ENCODE measurements at places on chromosomes 2 and 18.

DNA sequence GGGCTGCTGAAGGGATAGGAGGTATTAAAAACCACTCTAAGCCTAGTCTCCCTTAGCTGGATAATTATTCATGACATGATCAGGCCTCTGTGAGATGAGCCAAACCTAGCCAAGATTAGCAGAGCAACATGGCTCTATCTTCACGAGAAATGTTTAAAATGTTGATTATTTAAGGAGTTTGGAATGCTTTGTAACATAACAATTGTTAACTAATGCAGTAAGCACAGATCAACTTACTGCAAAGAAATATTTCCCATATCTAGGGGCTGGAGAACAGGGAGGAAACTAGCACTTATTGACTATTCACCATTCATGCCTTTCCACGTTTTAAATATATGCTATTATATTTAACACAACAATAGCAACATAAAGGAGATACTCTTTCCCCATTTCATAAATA, 833.7 kb upstream of the CHAC2 start:
- no peak for DNase-seq

DNA sequence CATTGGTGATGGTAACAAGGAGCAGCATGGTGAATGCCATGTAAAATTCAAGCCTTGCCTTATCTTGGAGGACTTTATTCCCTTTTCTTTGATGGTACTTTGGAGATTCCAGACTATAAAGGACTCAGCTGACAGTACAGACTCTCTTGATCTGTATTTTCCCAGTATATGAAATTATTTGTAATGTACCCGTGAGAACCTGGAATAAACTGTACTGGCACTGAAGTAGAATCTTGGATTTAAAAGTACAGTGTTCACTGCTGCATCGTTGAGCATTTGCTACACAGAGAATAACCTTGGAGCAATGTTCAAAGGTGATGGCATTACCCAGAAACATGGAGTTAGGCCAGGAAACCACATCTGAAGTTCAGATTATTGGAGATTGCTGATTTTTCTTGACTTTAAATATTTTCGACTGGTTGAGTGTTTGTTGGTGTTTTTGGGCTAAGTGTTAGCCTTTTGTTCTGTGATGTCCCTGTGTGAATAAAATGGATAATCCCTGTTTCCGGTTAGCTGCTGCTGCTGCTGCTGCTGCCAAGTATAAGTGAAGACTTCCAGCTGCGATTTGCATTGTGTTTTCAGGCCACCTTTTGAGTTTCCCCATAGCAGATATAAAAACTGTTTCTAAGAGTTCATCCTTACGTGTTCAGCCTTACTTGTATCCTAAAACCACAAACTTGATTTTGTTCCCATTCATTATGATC, 122.0 kb downstream of the SPTBN1 start:
- no peak for DNase-seq

DNA sequence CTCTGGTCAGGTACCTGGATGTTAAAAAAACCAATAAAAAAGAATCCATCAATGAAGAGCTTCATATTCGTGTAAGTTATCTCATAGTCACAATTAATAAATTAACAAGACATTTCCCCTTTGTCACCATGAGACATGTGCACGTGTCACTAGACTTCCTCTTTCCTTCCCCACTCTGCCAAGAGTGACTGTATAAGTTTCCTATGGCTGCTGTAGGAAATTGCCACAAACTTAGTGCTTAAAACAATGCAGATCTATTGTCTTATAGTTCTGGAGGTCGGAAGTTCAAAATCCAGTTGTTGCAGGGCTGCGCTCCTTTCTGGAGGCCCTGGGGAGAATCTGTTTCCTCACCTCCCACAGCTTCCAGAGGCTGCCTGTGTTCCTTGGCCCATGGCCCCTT, 35.8 kb downstream of the SLC9A4 start:
- DNase-seq: no peak

DNA sequence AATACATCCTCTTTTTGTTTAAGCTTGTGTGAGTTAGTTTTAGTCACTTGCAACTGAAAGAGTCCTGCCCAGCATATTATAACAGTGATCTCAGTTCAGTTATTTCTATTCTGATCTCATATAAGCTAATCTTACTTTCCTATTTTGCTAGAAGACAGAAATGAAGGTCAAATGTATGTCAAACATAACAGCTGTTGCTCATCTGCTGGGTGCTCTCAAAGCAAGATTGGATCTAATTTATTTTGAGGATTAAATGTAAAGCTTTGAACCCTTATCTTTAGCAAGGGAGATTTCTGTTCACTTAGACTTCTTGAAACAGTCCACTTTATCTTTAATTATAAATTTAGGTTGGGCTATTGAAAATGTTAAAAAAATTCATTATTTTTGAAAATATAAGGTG, 31.2 kb downstream of the CRYGD start:
- no peak for DNase-seq

DNA sequence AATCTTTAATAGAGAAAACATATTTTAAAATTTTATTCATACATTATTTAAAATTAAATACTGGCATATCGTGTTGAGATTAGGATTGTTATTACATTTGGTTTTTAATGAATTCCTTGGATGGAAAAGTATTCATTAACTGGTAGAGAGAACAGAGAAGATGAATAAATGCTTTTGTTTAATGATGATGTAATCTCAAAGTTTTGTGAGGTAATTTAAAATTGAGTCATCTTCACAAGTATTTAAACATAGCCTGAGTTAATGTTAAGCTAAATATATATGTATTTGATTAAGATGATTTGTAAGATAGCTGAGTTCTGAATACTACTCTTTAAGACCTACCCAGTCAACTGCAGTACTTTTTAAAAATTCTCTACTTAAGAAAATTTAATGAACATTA, 713.4 kb upstream of the VRK2 start:
- DNase-seq: no peak

GRCh38 chr2:45014016-45014702, 4.9 kb upstream of the SIX2 start:
- DNase-seq: no peak

DNA sequence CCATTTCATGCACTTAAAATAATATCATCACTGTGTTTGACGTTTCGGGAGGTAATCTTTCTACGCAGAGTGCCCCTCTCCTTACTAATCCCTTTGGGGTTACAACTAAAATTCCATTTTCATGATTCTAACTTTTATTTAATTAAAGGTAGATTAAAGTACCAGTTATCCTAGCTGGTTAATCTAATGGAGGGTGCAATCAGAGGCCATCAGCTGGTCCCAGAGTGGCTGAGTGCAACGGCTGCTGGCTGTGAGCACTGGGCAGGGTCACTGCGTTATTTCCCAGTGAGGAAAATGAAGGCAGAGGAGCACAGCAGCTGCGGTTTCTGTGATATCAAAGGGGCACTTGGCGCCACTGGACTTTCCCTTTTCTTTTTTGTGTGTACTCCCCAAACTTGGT, 12.1 kb downstream of the SCYGR4 start:
- DNase-seq: no peak

GRCh38 chr2:20094142-20094755, 42.8 kb upstream of the LAPTM4A start:
- DNase-seq: no peak

GRCh38 chr2:120219766-120220165, 3.4 kb downstream of the TMEM185B start:
- DNase-seq: no peak

DNA sequence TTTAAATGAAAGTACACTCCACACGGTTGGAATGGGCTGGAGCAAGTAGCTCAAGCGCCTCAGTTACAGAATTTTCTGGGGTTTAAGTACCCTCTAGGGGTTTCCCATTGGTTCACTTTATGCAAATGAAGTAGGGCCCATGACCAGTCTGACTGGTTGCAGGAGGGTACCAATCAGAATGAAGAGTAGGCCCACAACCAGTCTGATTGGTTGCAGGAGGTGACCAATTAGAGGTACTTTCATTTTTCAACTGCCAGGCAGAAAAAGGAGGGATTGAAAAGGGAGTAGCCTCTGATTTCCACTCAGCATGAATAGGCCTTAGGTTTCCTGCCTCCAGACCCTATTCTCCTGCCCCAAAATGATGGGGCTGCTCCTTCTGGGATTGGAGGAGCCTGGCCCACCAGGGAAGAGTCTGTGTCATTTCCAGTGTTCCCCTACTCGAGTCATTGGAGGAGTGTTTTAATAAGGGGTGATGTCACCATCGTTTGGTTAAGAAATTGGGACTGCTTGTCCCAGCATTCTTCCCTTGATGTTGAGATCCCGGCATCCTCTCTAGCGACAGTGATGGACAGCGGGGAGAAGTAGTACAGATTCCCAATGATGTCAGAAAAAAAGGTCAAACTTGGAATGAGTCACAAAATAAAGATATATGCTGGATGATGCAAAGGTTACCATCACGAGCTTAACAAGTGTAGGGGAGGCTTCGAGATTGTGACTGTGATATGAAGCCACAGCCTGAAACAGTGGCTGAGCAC, 210.4 kb downstream of the SH3BP4 start:
- no peak for DNase-seq

- DNase-seq: no peak
Measured at GRCh38 chr2:114068438-114068837, 178.5 kb downstream of the ACTR3 start.

- no peak for DNase-seq
Measured at GRCh38 chr2:164386231-164386630, 235.1 kb downstream of the GRB14 start.

DNA sequence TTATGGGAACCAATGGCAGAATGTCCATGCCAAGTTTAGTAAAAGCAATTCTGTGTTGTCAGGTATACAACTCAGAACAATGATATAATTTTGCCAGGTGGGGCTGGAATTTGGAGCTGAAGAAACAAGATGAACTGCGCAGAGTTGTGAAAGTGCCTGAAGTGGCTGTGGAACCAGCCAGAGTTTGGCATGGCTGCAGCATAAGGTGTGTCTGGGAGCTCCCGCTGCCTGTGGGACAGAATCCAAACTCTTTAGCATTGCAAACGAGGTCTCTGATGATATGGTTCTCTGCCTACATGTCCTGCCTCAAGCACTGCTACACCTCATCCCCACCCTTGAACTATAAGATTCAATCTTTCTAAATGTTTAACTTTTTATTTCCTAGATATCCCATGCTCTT, 909.7 kb downstream of the EPHA4 start:
- no peak for DNase-seq

DNA sequence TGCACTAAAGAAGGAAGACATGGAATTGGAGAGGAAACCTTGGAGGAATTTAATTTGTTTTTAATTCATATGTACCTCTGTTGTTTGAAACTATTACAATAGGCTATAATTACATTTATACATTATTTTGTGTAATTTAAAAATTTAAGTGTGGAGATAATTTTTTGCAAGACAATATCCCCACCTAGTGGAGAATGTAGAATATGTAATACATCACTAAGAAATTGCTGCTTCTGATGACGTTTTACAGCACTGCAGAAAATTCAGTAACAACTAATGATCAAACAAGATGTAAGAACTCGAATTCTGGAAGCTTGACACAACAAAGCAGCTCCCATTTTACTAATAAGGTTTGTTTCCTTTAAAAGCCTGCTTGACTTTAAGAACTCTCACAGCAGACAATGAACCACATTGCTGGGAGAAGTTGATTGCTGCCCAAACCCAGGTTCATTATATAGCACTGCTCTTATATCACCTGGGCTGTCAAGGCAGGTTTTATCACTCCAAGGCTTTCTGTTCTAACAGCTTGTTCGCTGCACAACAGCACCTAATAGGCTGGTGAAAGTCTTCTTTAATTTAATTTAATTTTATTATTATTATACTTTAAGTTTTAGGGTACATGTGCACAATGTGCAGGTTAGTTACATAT, 53.4 kb downstream of the THADA start:
- DNase-seq: peak; percentile 17

DNA sequence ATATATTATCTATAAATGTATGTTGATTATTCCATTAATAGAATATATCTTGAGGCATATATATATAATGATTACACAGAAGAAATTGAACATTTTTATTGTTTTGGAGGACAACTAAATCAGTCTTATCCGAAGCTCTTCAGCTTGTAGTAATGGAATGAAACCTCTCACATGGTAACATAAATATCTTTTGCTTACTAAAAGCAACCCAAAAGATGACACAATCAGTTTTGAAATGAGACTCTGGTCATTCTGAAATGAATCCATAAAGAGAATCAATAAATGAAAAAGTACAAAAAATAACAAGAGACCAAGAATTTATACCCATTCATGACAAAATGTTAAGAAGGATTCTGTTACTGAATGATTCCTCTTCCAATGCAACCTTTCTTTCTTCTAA, 110.2 kb downstream of the FIGN start:
- no peak for DNase-seq

DNA sequence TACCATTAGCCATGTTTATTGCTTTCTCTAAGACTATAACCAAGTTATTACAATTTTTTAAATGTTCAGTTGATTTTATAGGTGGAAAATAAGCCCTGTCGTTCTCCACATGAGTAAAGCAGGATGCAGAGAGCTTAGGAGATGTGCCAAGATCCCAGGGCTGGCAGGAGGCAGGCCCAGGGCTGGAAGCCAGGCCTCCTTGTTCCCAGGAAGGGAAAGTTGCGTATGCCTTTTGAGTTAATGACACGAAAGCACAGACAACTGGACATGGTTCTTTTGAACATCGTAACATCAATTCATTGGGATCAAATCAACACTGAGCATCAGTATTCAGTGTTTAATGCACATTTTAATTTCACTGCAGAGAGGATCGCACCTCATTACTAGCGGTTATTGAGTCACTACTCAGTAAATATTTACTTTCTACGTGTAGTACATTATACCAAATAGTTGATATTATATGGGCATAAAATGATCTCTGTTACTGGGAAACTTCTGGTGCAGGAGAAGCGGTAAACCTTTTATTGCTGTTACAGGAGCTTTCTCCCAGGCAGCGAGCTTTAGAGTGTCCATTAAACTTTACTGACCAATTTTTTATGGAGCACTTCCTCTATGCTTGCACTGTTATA, 60.0 kb downstream of the RNF144A start:
- DNase-seq: no peak

DNA sequence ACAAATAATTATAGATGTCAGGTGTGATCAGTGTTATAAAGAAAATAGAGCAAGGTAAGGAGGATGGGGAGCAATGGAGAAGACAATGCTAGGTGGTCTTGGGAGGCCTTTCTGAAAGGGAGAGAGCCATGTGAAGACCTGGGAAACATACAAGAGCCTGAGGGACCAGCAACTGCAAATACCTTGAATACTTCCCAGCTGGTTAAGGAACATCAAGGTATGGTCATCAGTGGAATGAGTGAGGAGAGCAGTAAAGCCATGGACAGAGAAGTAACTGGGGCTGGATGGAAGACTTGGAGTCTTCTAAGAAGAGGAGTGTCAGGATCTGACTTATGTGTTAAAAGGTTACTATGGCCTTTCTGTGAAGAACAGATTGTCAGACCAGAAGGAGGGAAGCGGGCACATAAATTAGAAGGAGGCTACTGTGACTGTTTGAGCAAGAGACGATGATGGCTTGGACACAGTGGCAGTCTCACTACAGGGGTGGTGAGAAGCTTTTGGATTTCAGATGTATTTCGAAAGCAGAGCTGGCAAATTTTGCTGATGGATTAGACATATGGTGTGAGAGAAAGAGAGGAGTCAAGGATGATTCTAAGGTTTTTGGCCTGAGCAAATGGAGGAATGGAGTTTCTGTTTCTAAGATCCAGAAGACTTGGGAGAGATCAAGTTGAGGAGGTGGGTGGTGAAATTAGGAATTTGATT, 22.8 kb upstream of the EXOC6B start:
- DNase-seq: no peak
